ENCODE measurements at places on chromosomes 6 and 20. TPM values are rescaled to one million over a fixed set of nuclear protein-coding genes. Genes with fewer than 3 reads are reported as not detected.

Gene GID8
- total RNA-seq: 33.9 TPM

Gene STX11
- total RNA-seq: 0.54 TPM

DNA sequence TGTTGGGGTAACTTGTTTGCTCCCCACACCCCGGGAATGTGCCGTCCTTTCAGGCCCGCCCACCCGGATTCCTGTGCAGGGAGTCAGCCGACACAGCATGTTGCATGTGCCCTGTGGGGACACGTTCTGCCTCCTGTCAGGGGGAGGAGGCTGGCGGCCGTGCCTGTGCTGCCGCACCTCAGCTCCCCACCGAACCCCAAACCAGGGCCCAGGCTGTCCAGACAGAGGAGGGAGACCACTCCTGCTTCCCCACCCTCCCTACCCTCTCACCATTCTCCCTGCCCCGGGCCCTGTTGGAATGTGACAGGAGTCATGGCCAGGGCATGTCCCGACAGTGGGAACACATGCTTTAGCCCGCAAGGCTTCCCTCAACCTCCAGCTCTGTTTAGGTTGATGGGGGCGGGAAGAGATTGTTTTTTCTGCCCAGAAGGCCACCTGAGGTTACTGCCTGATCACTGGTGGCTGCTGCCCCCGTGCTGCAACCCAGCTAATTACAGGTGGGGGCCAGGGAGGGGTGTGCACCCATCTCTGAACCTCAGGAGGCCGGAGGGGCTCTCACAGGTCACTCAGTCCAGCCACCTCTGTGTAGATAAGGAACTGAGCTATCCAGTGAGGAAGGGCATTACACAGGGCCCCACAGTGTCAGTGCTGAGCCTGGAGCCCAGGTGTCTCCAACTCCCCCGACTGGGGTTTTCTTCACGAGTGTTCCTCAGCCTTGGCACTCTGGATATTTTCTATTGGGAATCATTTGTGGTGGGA lies 13.6 kb downstream of the LRRC73 start:
- peak; percentile 62 for DNase-seq

DNA sequence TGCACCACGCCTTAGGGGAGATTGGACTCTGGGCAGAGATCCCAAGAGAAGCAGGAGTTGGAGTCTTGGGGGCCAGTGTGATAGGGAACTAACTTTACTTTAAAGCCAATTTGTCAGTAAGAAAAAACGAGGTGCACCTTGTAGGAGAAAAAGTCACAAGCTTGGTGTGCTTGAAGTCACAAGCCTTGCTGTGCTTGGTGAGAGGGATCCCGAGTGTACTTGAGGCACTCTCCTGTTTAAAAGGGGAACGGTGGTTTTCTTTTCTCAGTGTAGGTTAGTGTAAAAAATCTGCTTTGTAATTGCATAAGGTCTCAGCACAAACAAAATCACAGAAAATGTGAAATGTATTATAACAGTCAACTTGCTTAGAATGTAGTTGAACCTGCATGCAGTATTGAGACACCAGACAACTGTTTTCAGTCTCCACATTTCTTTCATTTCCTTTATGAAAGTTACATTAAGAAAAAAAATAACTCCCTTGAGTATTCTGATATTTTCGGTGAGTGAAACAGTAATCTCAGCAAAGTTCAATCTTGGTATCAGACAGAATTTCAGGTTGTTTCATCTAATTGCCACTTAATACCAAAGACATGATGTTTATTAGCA lies 111.1 kb upstream of the DUSP22 start:
- DNase-seq: no peak

Gene GINS1
- total RNA-seq: 6.6 TPM

- DNase-seq: peak; percentile 95
These were observed 77.1 kb downstream of the JAG1 start for GRCh38 chr20:10596710-10597121.

Gene MTRF1L
- 11.1 TPM for total RNA-seq

Gene ADGRF5
- total RNA-seq: not detected

GRCh38 chr6:125819535-125820326 lies 29.0 kb downstream of the NCOA7 start:
- DNase-seq: no peak

Gene UQCC2
- 13.8 TPM for total RNA-seq

DNA sequence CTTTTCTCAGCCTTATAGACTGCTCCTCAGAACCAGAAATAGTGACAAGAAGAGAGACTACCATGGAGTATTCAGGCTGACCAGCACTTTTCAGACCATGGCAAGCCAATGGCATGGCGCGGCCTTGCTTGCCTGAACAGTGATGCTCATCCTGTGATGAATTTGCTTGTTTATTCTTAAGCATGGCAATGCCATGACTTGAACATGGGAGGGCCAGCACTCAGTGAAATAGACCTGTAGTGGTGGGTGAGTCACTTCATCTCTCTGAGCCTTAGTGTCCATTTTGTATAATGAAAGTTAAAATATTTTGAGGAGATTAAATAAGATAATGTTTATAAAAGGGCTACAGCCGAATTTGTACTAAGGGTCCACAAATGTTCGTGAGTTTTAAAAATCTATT lies 79.1 kb downstream of the LRRC1 start:
- DNase-seq: peak; percentile 51

- no peak for DNase-seq
These were observed 118.4 kb downstream of the AIG1 start for GRCh38 chr6:143179096-143179495.

GRCh38 chr6:141158740-141159139 lies 974.0 kb upstream of the GJE1 start:
- DNase-seq: no peak

Gene LPA
- not detected for total RNA-seq

DNA sequence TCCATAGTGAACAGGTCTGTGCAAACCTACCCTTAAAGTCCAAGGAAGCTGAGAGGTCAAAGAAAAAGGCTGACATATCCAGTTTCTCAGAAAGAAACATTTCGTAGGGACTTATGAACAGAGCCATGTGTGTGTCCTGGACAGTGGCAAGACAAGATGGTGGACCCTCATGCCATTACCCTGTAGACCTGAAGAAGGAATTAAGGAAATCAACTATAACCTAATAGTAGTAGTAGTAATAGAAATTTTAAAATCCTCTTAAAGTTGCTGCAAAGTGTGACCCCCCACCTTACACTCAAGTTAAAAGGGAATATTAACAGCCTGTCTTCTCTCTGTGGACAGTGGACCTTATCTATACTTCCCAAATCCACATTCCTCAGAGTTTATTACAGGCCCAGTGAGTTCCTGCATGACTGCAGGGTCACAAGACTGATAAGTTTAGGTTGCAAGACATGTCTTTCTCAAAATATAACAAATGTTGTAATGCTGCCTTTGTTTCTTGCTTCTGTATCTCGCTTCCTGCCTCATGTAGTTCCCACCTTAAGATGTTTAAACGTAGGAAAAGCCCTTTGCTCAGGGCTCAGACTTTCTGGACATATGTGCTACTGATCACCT lies 10.6 kb downstream of the IL22RA2 start:
- DNase-seq: no peak

Gene LIN28B
- total RNA-seq: not detected

- peak; percentile 41 for DNase-seq
These were observed 105.4 kb upstream of the MCHR2 start for GRCh38 chr6:100099189-100100074.

- no peak for DNase-seq
These were observed 304.3 kb upstream of the SUPT3H start for GRCh38 chr6:45681860-45682511.

GRCh38 chr6:158376631-158377081 lies 64.4 kb downstream of the TULP4 start:
- peak; percentile 89 for DNase-seq

DNA sequence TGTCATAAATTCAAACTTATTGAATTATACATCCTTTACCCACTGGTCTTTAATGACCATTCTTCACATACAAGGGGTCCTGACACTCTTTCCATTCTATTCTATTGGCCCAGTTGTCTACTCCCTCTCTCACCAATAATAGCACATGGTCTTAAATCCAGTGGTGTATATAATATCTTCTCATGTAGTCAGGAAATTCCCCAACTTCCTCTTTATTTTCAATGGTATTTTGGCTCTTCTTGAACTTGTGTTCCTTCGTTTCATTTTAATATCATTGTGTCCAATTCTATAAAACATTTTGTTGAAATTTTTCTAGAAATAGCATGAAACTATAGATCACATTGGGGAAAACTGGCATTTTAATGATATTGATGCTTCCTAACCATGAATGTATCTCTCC lies 36.8 kb downstream of the PSMB9 start:
- no peak for DNase-seq

GRCh38 chr6:145075425-145075824 lies 659.9 kb downstream of the EPM2A start:
- DNase-seq: no peak

Gene CTCFL
- total RNA-seq: not detected

Gene COL9A3
- total RNA-seq: 0.28 TPM

Gene PTK6
- total RNA-seq: not detected

- DNase-seq: no peak
These were observed 69.9 kb upstream of the SOX4 start for GRCh38 chr6:21523652-21524051.

Gene GJA10
- not detected for total RNA-seq

Gene C20orf202
- not detected for total RNA-seq

Gene IL22RA2
- total RNA-seq: not detected

DNA sequence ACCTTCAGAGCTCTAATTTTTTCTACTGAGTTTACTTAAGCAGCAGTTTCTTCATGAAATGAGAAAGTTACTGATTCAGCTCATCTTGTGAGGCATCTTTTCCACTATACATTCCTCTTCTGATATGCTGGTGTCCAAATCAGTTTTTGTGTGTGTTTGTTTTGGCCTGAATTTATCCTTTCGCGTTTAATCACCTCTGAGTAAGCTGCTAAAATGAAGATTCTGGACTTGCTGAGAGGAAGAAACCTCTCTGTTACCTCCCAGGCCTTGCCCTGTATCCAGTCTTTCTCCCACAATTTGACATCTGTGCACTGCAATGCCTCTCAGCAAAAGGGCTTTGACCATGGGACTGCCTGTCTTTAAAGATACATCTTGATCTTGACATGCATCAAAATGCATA lies 536.2 kb upstream of the NRSN1 start:
- no peak for DNase-seq

Gene TXLNB
- total RNA-seq: under 0.01 TPM

GRCh38 chr6:158717341-158718330 lies 67.8 kb downstream of the SYTL3 start:
- no peak for DNase-seq

Gene NOX3
- not detected for total RNA-seq

Gene MYT1
- not detected for total RNA-seq
